ENCODE measurements at places on chromosomes 2 and 18. TPM values are rescaled to one million over a fixed set of nuclear protein-coding genes. Genes with fewer than 3 reads are reported as not detected.

CTLA4 gene
- total RNA-seq: not detected

SERPINB8 gene
- 8.2 TPM for total RNA-seq

RAB11FIP5 gene
- 35.0 TPM for total RNA-seq

CCDC121 gene
- 3.4 TPM for total RNA-seq

SULT1C4 gene
- not detected for total RNA-seq

CEP76 gene
- 6.9 TPM for total RNA-seq

LRRC30 gene
- not detected for total RNA-seq

STPG4 gene
- total RNA-seq: not detected

NAT8 gene
- not detected for total RNA-seq

TMEM17 gene
- 4.3 TPM for total RNA-seq

MC2R gene
- total RNA-seq: not detected

ATIC gene
- 212 TPM for total RNA-seq

NEU4 gene
- 0.17 TPM for total RNA-seq

DCC gene
- not detected for total RNA-seq

SOWAHC gene
- total RNA-seq: 9.6 TPM

UXS1 gene
- 47.3 TPM for total RNA-seq

C2orf80 gene
- not detected for total RNA-seq

APLF gene
- 0.61 TPM for total RNA-seq

ONECUT2 gene
- 0.29 TPM for total RNA-seq

TMEM37 gene
- total RNA-seq: 2.7 TPM

All from A549 treated with AZD2906 at 1 μM for 4 hours (cell line).